HCEC 1CT (cell line): ENCODE measurements at places on chromosomes 3 and 15.

DNA sequence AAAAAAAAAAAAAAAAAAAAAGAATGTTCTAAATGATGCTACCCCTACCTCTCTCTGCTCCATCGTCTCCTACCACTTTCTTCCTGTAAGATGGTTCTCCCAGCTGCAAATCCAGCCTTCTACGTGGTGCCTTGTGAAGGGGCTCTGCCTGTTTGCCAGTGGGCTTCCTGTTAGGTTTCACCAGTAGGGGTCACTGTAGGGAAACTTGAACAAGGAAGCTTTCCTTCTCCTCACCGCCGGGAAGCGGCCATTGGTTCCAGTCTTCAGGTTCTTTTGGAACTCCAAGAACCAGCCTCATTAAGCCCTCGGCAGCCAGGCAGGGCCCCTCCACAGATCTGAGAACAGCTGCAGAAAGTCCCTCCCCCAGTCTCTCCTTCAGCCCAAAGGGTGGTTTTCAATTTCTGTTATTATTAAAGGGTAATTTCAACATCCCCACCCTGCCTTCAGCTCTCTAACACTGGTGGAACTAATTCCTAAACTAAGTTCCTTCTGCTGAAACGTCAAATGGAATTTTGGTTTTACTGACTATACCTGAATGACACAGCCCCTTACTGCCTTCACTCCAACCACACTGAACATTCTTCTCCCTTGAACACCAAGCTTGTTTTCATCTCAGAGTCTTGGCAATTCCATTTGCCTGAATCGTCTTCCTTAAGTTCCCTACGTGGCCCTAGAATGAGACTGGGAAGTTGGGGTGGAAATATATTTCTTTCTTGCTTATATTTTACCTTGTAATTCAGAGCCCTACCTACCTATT lies 13.5 kb downstream of the MCCC1 start:
- peak; percentile 19 for DNase-seq

GRCh38 chr3:164488893-164489292 lies 589.4 kb downstream of the SI start:
- DNase-seq = no peak

- no peak for DNase-seq
These were observed 133.1 kb upstream of the NANOGP8 start for GRCh38 chr15:35218215-35218614.

- no peak for DNase-seq
These were observed 12.6 kb downstream of the FSTL1 start for GRCh38 chr3:120438216-120438615.

- peak; percentile 15 for DNase-seq
These were observed 988.4 kb downstream of the TBL1XR1 start for GRCh38 chr3:176208915-176209314.

- peak; percentile 24 for DNase-seq
These were observed 79.0 kb downstream of the SERPINI1 start for GRCh38 chr3:167814441-167814951.

DNA sequence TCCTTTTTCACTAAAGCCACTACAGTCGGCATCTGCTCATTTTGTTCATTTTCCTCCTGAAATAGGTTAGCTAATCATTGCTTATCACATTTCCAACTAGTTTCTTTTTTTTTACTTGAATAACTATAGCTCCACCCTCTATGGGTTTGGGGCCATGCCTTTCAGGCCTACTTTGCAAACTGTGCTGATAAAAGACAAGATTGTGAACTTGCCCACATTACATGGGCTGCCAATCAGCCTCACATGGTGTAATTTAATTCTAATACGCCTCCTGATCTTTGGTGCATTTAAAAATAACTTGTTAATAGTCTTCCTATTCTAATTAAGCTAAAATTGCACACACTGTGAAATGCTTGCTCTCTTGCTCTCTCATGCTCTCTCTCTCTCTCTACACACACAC lies 90.5 kb downstream of the TGFBR2 start:
- DNase-seq = no peak

GRCh38 chr3:23072693-23073092 lies 130.4 kb upstream of the UBE2E2 start:
- DNase-seq = no peak

DNA sequence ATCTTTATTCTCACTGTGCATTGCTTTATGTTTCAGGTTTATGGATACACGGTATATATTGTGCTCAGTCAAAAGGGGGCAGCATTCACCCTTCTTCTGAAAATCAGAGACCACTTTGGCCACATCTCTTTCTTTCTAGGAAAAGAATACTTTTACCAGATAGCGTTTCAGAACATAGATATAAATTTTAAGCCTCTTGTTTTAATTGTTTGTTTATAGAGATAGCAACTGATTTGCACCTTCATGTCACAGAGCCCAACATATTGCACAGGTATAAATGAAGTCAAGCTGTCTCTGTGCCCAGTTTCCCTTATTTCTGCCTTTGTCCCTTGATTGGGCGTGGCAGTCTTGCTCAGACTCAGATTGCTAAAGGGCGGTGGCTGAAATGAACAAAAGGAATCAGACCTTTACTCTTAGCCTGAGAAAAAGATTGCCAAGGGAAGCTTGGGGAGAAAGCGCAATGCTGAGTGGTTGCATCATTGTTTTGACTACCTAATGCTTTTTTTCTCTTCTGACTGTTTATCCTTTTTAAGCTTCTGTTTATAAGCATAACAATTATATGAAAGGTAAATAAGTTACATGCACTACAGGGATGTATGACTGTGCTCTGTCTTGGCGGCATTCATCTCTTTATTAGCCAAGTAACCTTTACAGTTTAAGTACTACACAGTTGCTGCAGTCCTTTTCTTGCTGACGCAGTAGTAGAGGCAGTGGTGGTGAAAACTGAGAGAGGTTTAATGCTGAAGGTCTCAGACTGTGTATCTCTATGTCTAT lies 70.8 kb upstream of the ZBTB20 start:
- peak; percentile 56 for DNase-seq

GRCh38 chr15:99014803-99015697 lies 7.5 kb upstream of the PGPEP1L start:
- peak; percentile 44 for DNase-seq

- no peak for DNase-seq
These were observed 14.2 kb upstream of the TMEM158 start for GRCh38 chr3:45240292-45240691.

DNA sequence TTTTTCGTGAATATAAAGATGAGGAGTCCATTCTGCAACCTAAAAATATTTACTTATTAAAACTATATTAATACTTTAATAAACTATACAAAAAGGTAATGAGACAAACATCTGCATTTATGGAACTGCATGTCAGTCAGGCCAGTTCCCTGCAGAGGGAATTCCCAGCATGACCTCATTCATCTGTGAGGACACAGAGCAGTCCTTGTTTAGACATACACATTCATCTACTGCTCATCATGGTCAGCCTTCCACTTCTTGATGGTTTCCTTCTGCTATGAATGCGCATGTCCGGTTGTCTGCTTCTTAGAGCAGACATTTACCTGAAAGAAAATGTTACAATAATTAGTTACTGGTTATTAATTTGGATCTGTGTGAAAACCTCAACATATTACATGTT lies 3.3 kb upstream of the ACTR8 start:
- DNase-seq = no peak

DNA sequence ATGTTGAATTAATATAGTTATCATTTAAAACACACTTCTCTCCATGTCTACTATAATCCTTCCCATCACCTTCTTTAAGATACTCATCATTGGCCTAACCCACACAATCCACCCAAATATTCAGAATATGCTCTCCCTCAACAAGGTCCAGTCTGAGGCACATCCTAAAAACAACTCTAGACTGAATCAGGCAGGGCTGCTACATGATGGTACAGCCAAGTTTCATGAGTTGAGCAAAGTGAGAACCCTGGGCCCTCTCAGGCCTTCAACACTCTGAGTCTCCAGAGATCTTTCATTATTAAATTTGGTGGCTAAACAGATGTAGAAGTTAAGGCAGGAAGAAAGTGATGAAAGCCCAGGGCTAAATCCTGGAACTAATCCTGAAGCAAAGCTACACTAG lies 16.2 kb downstream of the ZNF148 start:
- DNase-seq = no peak

DNA sequence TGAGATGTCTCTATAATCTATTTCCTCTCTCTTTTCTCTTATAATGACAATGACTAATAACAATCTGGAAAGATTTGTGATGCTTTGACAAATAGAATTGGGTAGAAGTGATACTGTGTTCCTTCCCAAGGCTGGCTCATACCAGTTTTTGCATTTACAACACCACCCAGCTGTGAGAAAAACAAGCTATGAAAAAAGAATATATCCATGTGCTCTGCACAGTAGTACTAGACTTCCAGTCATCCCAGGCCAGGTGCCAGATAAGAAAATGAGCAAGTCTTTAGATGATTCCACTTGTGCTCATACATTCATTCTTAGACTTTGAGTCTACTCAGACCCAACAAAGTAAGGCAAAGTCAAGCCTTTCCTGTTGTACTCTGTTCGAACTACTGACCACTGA lies 350.2 kb upstream of the POU1F1 start:
- DNase-seq = peak; percentile 17

- peak; percentile 93 for DNase-seq
These were observed 31.9 kb downstream of the EHD4 start for GRCh38 chr15:41940441-41940857.

- no peak for DNase-seq
These were observed 145.0 kb upstream of the MCTP2 start for GRCh38 chr15:94086341-94086740.

- no peak for DNase-seq
These were observed 292.9 kb upstream of the NR2F2 start for GRCh38 chr15:96037584-96037983.

- DNase-seq = peak; percentile 36
These were observed 7.0 kb downstream of the NR2F2 start for GRCh38 chr15:96337365-96338023.

- no peak for DNase-seq
These were observed 34.3 kb downstream of the STT3B start for GRCh38 chr3:31567036-31567435.

GRCh38 chr3:156582532-156583183 lies 27.7 kb upstream of the SSR3 start:
- DNase-seq = no peak
